Heart left ventricle (tissue), 16 donors: ENCODE measurements at places on chromosomes 3 and 15. TPM values are rescaled to one million over a fixed set of nuclear protein-coding genes. Genes with fewer than 3 reads are reported as not detected.

DNA sequence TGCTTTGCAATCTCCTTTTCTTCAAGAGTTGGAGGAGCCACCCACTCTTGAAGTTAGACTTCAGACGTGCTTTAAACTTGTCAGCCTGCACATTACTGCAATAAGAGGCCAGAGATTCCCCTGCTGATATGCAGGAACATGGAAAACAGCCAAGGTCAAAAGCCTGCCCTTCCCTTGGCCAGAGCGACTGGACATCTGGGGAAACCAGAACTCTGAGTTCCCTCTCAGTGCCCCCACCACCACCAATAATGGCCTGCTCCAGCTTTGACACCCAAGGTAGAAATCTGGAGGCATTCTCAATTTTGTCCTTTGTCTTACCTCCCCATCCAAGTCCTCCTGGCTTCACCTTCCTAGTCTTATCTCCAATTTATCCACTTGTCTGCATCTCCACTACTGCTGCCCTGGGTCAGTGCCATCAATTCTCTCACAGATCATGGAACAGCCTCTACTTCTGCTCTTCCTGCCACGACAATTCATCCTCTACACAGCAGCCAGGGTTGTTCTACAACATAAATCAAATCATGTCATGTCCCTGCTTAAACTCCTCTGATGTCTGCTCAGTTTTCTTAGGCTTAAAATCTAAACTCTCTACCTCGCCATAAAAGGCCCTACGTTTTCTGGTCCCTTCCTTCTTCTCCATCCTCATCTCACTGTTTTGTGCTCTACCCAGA, 191.6 kb upstream of the WNT5A start:
- H3K36me3 ChIP-seq = no peaks in the 10 kb centered on the region
- no peaks in the 10 kb centered on the region for H3K4me1 ChIP-seq

- H3K36me3 ChIP-seq = no peaks in the 10 kb centered on the region
- H3K4me1 ChIP-seq = no peaks in the 10 kb centered on the region
- H3K27me3 ChIP-seq = no peaks in the 10 kb centered on the region
- no peak for DNase-seq
- H3K4me3 ChIP-seq = no peak overlapping the region
- H3K27ac ChIP-seq = no peak overlapping the region
Observed at GRCh38 chr3:125394406-125394805, 19.3 kb upstream of the ZNF148 start.

The ADAMTS9 gene
- polyA plus RNA-seq = 12.1 TPM

DNA sequence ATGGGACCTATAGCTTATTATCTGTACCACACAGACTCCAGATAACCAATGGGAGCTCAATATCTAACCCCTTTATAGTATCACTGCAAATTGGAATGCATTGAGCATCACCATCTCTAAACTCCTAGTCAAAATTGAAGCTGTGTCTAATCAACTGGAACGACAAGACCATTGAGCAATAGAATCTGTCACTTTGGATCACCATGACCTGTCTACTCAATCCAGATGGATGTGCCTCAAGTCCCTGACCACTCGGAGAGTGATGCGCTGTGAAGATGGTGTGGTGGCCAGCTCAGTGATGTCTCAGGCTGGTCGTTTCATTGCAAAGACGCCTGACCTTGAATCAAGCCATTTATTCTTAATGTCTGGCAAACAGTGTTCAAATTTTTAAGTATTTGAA, 160.5 kb downstream of the SEMA6D start:
- no peak for DNase-seq
- H3K27me3 ChIP-seq = no peaks in the 10 kb centered on the region
- no peaks in the 10 kb centered on the region for H3K36me3 ChIP-seq
- H3K4me1 ChIP-seq = no peaks in the 10 kb centered on the region
- no peak overlapping the region for H3K4me3 ChIP-seq

The ANKDD1A gene
- 0.88 TPM for polyA plus RNA-seq

- no peak overlapping the region for H3K4me3 ChIP-seq
- no peak overlapping the region for H3K27ac ChIP-seq
- no peaks in the 10 kb centered on the region for H3K27me3 ChIP-seq
- H3K36me3 ChIP-seq = no peaks in the 10 kb centered on the region
Observed at GRCh38 chr3:197798863-197799262, 7.8 kb downstream of the LRCH3 start.

DNA sequence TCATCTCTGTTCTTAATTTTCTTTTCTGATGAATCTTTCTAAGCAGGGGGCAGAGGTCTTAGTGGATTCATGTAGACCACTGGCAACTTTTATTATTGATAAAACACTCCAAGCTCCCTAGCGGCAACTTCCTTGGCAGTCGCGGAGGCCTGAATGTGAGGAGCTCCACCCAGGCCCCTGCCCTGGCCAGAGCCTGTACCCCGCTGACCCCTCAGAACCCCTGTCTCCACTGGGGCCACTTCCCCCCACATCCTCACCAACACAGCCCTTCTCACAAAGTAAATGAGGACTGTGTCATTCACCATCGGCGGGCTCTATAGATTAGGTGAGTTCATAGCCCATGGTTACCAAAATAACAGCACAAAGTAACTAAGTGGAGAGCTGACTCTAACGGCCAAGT, 111.6 kb downstream of the TPRA1 start:
- H3K27ac ChIP-seq = no peak overlapping the region
- DNase-seq = no peak
- no peaks in the 10 kb centered on the region for H3K27me3 ChIP-seq
- H3K4me3 ChIP-seq = no peak overlapping the region
- H3K36me3 ChIP-seq = no peaks in the 10 kb centered on the region

DNA sequence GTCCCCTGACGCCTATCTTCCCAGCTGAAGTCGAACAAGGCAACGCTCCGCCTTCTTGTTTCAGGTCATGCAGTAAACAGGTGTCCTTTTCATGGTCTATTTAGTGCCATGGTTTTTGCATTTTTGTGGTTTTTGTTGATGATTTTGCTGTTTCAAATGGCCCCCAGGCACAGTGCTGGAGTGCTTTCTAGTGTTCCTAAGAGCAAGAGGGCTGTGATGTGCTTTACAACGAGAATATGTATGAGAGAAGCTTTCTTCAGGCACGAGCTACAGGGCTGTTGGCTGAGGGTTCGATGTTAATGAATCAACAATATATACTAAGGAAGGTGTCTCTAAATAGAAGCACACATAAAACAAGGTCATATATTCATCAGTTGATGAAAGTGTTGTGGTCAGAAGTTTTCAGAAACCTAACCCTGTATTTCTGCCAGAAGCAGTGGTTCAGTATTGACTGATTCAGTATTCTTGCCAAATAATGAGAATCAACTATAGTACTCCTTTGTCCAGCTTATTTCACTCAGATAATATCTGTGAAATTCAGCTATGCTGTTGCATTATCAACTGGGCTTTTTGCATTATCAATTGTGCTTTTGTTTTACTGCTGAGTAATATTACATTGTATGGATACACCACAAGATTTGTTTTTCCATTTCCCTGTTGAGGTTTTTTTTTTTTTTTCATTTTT, 18.5 kb downstream of the LIMD1 start:
- H3K27me3 ChIP-seq = no peaks in the 10 kb centered on the region
- peaks cover 36% of the 10 kb centered on the region for H3K4me1 ChIP-seq
- peaks cover 14% of the 10 kb centered on the region for H3K36me3 ChIP-seq

The CA12 gene
- polyA plus RNA-seq = 0.04 TPM

GRCh38 chr3:187098923-187099512, 40.3 kb downstream of the RPL39L start:
- H3K4me3 ChIP-seq = no peak overlapping the region
- no peaks in the 10 kb centered on the region for H3K36me3 ChIP-seq
- no peaks in the 10 kb centered on the region for H3K27me3 ChIP-seq
- peaks cover 16% of the 10 kb centered on the region for H3K4me1 ChIP-seq

DNA sequence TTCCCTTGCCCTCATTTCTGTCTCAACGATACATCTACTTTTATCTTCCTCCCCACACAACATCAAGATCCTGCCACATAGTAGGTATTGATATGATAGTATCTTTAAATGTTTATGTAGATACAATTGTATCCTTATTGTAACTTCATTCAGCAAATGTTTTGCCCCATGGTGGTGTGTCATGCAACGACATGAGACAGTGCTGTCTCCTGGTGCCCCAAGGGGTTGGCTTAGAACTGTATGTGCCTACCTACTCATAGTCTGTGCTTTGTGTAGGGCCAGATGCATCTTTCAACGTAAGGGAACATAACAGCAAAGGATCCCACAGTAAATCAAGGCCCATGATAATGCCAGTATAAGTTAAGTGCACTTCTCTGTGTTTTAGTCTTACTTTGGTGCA, 2.8 kb upstream of the CD47 start:
- no peaks in the 10 kb centered on the region for H3K36me3 ChIP-seq
- no peak overlapping the region for H3K27ac ChIP-seq
- peaks cover 13% of the 10 kb centered on the region for H3K4me1 ChIP-seq
- DNase-seq = no peak
- no peaks in the 10 kb centered on the region for H3K27me3 ChIP-seq
